Breast epithelium (tissue), 4 donors: ENCODE measurements at places on chromosomes 16 and 17. TPM values are rescaled to one million over a fixed set of nuclear protein-coding genes. Genes with fewer than 3 reads are reported as not detected.

Gene ETV4
- total RNA-seq: not detected

Gene USH1G
- total RNA-seq: not detected

Gene TOM1L2
- 36.4 TPM for total RNA-seq

- peaks cover 5% of the 10 kb centered on the region for H3K4me1 ChIP-seq
- no peak for DNase-seq
- no peaks in the 10 kb centered on the region for H3K27me3 ChIP-seq
- H3K27ac ChIP-seq: no peak overlapping the region
These were observed 5.7 kb upstream of the CISD3 start for GRCh38 chr17:38724337-38724988.

- no peaks in the 10 kb centered on the region for H3K4me1 ChIP-seq
- no peak for DNase-seq
- H3K36me3 ChIP-seq: no peaks in the 10 kb centered on the region
- H3K4me3 ChIP-seq: no peak overlapping the region
- peak overlapping the region; percentile 54 for H3K27ac ChIP-seq
- H3K27me3 ChIP-seq: no peaks in the 10 kb centered on the region
These were observed 50.2 kb downstream of the WSB1 start for GRCh38 chr17:27343977-27344607.

Gene MYL4
- total RNA-seq: not detected

DNA sequence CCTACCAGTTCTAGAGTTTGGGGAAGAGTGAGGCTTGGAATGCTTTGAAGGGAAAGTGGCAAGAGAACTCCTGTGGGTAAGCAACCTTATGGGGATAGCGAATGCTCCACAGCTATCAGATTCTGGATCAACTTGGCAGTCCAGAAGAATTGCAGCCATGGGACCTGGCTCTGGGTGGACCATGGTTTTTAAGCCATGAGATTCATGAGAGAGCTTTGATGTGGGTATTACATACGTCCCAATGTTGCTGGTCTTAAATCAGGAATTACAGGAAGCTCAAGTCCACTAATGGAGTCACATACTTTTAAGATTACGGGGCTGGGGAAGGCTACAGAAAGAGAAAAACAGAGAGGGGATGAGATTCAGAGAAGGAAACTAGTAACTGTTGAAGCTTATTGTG, 142.5 kb upstream of the ELAC2 start:
- H3K27ac ChIP-seq: no peak overlapping the region
- H3K4me3 ChIP-seq: no peak overlapping the region
- no peaks in the 10 kb centered on the region for H3K4me1 ChIP-seq
- DNase-seq: no peak
- no peaks in the 10 kb centered on the region for H3K27me3 ChIP-seq
- H3K36me3 ChIP-seq: no peaks in the 10 kb centered on the region
